ENCODE measurements at places on chromosomes 7 and 10.

DNA sequence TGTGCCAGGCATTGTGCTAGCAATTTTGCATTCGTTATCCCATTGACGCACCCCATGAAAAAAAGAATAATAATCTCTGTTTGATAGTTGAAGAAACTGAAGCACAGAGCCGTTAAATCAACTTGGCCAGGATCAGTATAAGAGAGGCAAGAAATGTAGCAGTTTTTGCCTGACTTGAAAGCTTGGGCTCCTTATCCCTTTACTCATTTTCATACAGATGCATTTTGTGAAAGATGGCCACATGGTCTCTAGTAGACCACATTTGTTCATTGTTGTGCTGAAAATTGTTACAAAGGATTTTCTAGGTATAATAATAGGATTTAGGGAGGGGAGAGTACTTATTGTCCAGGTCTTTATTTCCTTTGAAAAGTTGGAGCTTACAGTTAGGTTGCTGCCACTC, 14.7 kb downstream of the AUTS2 start:
- DNase-seq, result no peak

GRCh38 chr7:69038915-69039314, 559.4 kb upstream of the AUTS2 start:
- no peak for DNase-seq

GRCh38 chr7:150968734-150969372, 9.3 kb downstream of the KCNH2 start:
- no peak for DNase-seq

DNA sequence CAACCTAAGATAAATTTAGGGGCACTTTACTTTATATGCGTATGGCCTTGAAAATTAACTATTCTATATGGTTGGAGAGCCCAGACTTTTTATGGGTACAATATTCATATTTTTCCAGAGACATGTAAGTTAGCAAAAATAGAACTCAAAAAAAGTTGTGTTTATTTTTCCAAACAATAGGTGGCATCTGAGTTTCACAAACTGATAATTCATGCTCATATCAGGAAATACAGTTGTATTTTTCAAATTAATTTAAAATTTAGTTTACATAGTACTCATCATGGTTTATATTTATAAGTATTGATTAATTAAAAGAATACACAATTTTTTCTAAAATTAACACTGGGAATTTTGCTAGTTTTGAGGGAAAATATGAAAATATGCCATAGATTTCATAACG, 34.6 kb downstream of the ANKRD7 start:
- no peak for DNase-seq

DNA sequence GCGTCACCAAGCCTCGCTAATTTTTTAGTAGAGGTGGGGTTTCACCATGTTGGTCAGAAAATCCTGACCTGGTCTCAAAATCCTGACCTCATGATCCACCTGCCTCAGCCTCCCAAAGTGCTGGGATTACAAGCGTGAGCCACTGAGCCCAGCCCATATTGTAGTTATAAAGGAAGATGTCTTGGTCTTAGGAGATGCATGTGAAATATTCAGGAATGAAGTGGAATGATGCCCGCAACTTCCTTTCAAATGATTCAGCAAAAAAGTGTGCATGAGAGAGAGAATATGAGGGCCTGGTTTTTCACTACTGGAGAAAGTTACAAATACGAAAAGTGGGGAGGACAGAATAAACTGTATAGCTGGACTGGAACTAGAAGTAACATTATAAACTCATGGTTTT, 15.9 kb downstream of the TMEM209 start:
- DNase-seq, result no peak

- no peak for DNase-seq
These were observed 147.3 kb downstream of the NRCAM start for GRCh38 chr7:108308903-108309302.

DNA sequence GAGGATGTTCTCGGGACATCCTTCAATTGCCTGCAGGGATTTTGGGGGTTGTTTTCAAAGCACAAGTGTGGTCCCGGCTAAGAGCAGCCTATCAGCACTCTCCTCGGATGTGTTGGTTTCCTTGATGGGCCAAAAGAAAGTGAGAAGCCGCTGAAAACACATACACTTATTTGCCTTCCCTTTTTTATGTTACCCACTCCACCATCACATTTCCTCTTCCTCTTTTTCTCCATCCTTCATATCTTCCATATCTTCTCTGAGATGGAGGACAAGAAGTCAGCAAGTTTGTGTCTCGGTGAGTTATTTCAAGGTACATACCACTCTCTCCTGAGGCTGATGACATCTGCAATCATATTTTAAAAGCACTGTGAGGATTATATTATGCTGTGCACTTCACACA, 64.0 kb downstream of the ZNF33B start:
- no peak for DNase-seq

DNA sequence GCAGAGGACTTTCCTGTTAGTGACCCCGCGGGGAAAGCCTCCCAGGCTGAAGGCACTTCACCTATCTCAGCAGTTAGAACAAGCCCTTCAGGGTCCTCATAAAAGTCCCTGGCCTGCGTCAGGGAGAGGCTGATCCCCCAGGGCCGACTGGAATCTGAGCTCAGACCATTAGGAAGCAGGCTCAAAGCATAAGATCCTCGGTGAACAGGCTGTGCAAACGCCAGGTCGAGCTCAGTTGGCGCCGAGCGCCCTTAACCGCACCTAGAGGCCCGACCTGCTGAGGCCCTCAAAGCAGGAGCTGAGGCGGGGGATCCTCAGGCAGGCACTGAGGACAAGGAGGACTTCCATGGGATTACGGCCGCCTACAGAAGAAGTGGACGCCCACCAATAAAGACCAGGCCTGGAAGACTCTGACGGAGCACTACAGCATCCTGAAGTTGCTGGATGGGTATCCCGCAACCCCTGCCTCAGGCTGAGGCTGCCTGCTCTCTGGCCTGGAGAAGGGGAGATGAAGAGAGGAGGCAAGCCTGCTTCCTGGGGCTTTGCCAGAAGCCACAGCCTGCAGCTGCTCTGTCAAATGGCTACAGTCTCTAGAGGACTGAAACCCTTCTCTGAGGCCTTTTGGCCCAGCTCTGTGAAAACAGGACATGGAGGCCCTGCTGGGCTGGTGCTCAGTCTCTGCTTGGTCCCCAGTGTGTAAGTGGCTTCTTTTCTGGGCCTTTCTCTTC, 29.9 kb downstream of the LIPJ start:
- DNase-seq, result no peak

- DNase-seq, result no peak
These were observed 470.7 kb upstream of the AKR1E2 start for GRCh38 chr10:4355350-4355749.

DNA sequence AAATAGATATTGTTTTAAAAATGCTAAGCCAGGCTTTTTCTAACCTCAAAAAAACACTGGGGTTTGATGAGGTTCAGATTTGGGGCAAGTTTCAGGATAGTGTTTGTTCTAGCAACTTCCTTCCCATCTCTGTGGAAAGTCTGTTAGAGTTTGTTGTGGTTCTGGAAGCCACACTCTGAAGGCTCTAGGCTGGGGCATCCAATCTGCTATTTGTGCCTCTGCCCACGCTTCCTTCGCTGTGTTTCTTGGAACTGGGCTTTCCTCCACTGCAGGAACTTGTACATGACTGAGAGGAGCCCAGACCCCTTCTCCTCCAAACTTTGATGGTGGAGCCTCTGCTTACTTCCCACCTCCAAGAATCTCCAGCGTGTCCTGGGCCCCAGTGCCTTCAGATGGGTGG, 108.5 kb upstream of the SLC25A13 start:
- no peak for DNase-seq

DNA sequence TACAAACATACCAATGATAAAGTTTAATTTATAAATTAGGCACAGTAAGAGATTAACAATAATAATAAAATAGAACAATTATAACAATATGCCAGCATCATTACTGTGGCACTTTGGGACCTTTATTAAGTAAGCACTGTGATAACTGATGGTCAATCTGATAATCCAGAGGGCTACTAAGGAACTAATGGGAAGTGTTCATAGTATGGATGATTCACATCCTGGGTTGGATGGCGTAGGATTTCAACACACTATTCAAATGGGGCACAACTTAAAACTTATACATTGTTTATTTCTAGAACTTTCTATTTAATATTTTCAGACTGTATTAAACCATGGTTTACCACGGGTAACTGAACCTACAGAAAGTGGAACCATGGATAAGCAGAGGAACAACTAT, 90.8 kb downstream of the KIF20B start:
- no peak for DNase-seq

DNA sequence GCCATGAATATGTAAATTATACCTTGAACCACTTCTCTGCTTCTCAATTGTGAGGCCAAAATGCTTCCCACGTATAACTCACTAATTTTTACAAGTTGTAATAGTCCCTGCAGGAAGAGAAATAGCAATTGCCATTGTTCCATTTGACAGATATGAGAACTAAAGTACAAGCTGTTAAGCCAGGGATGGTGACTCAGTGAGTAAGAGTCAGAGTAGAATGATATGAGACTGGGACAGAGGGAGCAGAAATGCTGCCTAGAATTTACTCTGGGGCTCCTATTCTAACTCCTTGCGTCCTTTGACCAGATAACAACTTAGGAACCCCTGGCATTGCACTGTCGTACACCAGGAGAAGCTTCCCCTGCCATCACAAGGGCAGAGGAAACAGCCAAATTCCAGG, 45.1 kb upstream of the SEPTIN7 start:
- DNase-seq, result no peak

GRCh38 chr7:37245590-37245989, 203.1 kb downstream of the ELMO1 start:
- no peak for DNase-seq

GRCh38 chr10:43962346-43963191, 313.9 kb upstream of the ZNF32 start:
- no peak for DNase-seq

- no peak for DNase-seq
These were observed 203.4 kb upstream of the CTBP2 start for GRCh38 chr10:125363791-125364190.

- DNase-seq, result no peak
These were observed 4.7 kb downstream of the NPTX2 start for GRCh38 chr7:98621573-98622482.

DNA sequence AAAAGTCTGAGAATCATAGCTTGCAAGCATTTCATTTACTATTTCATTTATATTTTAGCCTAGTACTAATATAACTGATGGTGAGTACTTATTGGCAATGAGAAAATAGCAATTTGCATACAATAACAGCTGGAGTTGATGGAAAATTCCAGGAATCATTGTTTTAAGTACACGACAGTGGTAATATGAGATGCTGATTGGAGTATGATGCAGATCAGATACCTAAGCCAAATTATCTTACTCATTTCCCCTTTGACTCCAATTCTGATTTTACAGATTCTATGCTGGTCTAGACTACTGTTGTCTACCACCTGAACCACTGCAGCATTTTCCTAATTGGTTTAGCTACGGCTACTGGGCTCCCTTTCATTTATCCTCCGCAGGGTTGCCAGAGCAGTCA, 36.7 kb downstream of the GNG11 start:
- no peak for DNase-seq

- no peak for DNase-seq
These were observed 88.8 kb downstream of the JCAD start for GRCh38 chr10:29970576-29970975.

- DNase-seq, result no peak
These were observed 46.3 kb upstream of the FZD9 start for GRCh38 chr7:73387221-73387828.

GRCh38 chr7:99792967-99793366, 9.0 kb upstream of the CYP3A4 start:
- DNase-seq, result no peak

DNA sequence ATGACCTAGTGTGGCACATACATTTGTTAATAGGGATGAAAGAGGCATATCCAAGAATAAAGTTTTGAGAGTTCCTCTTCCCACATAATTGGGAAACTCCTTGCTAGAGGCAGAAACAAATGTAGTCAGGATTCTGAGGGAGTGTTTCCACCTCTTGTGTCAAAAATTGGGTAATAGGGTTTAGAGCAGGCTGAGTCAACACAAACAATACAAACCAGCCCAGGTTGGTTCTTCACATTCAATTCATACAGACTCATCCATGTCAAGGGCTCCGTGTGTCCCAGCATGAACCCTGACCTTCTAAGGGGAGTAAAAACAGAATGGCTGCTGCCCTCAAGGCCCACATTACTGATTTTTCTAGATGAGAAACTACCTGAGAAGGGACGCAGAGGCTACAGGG, 75.3 kb downstream of the GLI3 start:
- no peak for DNase-seq

- DNase-seq, result no peak
These were observed 33.7 kb upstream of the TNRC18 start for GRCh38 chr7:5457245-5457735.

- DNase-seq, result no peak
These were observed 14.3 kb downstream of the ADAM12 start for GRCh38 chr10:126373972-126374371.

GRCh38 chr7:40700653-40701421, 566.0 kb downstream of the SUGCT start:
- DNase-seq, result no peak

DNA sequence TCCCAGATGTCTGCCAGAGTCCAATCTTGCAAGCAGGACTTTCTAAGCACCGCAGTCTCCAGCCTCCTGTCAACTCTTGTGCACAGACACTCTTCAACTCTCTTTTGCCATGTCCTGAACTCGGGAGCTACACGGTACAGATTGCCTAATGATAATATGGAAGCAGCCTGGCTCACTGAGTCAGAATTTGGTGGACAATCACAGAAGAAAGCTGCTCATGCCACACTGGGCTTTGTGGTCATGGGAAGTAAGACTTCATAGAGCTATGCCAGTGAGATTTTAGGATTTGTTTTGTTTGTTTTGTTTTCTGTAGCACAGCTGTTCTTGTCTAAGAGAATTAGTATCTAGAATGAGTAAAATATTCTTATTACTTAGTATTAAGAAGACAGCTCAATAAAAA, 144.1 kb upstream of the PRSS58 start:
- DNase-seq, result no peak

DNA sequence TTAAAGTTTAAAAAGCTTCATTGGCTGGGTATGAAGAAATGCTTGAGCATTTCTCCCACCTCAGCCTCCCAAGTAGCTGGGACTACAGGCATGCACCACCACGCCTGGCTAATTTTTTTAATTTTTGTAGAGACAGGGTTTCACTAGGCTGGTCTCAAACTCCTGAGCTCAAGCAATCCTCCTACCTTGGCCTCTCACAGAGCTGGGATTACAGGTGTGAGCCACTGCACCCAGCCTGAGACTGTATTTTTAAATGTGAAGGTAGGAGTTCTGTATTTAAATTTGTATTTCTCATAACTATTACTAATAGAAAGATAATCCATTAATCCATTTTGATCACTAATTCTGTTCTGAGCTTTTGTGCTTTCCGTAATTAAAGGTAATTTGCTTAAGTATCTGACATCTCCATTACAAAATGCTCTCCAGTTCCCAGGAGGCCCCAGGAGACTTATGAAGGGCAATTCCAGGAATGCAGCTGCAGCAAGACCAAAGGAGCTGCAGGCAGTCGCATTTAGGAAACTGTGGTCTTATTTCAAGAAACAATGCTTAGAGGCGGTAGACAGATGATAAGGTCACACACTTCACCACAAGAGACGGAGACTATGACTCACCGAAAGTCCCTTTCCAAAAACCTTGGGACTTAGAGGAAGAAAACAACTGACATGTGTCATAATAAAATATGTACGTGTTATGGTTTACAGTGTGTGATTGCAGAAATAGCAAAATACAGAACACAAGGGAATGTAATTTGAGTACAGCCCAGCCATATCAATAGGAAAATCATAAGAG, 23.3 kb downstream of the YAE1 start:
- DNase-seq, result no peak

- DNase-seq, result no peak
These were observed 54.6 kb downstream of the AFAP1L2 start for GRCh38 chr10:114349522-114350215.

Data from 8988T (cell line).